Spinal cord (tissue), 10 donors: ENCODE measurements at places on chromosomes 12 and 14.

DNA sequence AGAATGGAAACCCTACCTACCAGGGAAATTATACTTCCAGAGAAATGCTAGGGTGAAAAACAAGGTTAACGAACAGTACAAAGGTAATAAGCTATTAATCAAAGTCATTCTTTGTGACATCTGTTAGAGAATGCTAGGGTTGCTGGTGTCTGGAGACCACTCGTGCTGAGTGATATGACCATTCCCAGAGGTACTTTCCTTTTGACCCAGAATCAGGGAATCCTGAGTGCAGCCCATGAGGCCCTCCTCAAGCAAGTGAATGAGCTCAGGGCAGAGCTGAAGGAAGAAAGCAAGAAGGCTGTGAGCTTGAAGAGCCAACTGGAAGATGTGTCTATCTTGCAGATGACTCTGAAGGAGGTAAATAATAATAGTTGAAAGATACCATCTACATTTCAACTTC is 31.7 kb downstream of the RPGRIP1 start:
- DNase-seq: no peak

DNA sequence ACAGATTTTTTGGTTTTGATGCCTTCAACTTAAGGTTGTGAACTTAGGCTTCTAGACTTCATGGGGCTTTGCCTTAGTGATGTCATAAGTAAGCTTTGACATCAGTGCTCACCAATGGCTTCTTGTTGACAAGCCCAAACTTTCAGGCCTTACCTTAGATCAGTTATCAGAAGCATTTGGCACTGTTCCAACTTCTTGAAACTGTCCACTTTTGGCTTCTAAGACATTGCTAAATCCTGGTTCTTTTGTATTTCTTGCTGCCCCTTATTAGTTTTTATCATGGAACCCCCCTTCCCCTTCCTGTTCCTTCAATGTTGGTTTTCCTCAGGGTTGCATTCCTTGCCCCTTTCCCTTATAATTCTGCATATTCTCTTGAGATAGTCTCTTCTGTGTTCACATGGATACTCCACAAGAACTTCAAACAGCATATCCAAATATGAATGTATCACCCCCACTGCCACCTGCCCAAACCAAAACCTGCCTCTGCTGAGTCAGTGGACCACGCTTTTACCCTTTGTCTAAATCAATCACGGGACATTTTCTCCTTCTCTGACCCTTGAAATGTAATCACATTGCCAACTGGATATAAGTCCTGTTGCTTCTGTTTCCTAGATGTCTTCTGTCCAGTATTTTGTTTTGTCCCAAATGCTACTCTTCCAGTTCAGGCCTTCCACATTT is 7.9 kb downstream of the PFKM start:
- no peak for DNase-seq

DNA sequence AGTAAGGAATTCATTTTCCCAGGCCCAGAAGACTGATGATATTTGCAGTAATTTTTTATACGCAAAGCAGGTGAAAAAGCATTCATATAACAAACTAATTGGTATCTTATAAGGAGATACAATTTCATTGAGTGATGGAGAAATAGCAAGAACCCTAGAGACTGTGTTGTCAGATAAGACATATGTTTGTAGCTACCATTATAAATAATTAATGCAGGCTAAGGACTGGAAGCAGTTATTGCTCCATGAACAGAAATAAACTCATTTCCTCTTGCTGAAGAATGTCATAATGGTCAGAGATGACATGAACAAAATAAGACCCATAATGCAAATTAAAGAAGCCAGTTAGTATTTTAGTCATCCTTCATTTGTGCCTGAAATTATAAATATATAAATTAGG is 1.5 kb downstream of the OR6C2 start:
- no peak for DNase-seq

DNA sequence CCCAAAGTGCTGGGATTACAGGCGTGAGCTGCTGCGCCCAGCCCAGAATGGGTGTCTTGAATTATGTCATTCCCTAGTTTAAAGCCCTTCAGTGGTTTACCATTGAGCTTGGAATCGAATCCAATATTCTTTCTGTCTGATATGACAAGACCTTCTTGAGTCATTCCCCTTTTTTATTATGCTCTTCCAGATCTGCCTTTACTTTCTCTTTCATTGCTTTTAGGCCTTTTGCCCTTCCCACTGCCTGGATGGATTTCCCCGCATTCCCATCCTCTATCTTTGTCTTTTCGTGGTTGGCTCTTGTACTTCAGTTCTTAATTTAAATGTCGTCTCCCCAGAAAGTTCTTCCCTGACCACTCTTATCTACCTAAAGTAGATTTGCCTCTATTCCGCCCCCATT is 1.6 kb downstream of the TRAFD1 start:
- DNase-seq: no peak

DNA sequence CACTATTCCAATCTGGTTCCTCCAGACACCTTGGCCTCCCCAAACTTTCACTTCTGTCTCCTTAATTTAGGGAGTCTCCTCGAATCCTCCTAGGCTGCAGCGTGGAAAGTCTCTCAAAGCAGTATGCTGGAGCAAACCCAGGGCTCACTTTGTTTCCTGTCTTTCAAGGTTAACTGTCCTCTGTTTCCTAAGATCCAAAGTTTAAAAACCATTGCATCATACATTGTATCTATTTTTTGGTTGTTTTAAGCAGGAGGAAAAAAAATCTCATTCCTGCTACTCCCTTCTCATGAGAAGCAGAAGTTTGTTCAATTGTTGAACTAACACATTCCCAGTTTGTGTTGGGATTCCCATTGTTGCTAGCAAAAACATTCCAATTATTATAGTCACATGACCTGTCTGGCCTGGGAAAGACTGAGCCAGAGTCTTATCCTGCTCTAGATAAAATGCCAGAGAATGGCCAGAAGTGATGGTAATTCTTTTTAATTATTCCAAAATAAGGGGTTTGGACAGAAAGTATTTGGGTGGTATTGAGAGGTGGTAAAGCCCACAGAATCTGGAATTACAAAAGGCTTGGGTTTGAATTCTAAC is 67.3 kb downstream of the HSPB8 start:
- no peak for DNase-seq

- peak; percentile 5 for DNase-seq
Measured at GRCh38 chr14:53054457-53054856, 98.7 kb downstream of the DDHD1 start.

- no peak for DNase-seq
Measured at GRCh38 chr14:90759370-90760077, 56.7 kb downstream of the TTC7B start.

DNA sequence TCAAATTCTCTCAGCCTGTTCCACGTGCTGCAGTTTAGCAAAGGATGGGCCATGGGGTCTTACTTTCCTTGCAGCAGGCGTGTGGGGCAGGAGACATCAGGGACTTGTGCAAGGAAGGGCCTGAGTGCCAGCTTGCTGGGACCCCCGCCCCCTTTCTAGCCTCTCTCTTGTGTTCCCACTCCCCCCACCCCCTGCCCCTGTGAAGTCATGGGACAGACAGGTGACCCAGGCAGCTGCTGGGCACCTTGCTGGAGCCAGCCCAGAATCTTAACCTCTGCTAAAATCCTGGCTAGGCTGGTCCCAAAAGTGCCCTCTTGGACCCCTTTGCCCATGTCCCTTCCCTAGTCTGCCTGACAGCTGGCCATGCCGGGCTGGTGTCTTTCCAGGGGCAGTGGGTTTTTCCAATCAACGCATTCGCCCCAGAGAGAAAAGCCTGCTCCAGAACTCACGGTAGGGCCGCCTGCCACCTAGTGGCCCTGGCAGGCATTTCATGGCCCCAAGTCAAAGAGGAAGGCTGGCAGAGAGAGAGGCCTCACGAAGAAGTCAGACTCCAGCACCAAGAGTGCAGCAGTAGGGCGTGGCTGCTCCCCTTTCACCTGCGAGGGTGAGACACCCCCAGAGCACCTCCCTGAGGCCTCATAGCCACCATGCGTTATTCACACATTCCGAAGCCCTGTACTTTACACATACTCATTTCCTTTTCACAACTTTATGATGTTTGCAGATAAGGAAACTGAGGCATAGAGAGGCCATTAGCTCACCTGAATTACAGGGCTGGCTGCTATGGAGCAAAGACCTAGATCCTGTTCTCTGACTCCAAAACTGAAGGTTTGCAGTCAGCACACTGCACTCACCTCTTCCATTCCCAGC is 67.4 kb downstream of the LGMN start:
- DNase-seq: peak; percentile 56

DNA sequence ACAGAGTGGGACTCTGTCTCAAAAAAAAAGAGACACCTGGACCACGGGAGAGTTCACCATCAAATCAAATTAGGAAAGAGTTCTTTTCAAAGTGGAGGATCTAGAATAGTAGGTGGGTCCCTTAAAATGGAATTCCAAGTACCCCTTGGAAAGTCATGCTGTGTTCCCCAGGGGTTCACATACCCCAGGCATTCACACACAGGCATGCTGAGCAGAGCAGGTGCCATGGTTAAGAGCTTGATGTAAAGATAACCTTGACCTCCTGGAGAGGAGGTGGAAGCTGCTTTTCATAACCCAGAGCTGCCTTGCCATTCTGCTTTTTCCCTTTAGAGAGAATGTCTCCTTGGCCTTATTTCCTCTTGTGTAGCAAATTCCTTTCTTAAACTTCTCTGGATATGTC is 14.2 kb upstream of the SRSF5 start:
- DNase-seq: no peak

DNA sequence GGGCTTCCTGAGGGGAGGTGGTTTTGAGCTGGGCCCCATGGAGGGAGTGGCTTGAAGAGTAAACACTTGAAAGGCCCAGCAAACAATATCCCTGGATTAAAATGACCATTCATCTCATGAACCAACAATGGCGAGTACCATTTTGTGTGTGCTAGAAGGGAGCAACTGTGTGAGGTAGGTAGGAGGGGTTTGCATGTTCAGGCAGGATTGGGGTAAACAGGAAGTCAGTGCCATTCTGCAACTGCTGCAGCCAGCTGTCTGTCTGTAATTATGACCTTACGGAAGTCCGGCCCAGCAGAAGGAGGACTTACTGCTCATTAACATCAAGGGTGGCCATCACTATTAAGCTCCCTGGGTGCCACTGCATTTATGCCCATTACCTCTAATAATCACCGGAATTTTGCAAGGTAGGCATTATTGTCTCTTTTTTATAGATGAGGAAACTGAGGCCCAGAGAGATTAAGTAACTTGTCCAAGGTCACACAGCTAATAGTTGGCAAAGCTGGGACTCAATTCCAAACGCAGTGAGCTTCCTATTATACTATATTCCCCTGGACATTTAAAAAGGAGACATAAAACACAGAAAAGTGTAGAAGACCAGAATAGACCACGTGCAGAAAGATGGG is 16.6 kb upstream of the IFI27L2 start:
- DNase-seq: no peak

DNA sequence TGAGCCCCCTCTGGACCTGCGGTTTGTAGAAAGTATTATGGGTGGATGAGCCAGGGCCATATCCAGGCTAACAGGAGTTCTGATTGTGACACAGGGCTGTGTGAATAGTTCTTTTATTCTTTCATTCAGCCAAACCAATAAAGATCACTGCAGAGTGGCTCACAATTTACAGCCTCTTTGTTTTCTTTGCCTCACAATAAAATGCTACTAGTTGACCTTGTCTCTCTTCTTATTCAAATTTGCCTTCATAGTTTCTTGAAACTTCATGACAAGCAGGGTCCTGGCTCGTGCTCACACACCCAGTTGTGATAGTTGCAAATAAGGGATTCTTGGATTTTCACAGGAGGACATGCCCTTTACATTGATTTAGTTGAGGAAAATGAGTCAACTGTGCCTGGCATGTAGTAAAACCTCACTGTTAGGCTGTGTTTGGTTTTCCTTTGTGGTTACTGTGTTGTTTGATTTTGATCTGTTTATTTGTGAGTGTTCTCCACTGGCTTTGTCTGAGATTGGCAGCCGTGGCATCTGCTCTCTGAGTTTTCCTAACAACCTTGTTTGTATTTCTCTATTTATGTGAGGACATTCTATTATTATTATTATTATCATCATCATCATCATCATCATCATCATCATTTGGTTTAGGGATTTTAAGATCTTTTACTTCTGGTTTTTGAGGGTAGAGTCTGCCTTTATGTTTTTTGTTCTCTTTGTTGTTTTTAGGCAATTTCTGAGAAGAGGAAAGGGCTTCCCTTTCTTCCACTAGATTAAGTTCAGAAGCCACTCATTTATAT is 2.7 kb upstream of the KRT6B start:
- DNase-seq: no peak

GRCh38 chr12:26845057-26845666 is 12.2 kb upstream of the ITPR2 start:
- DNase-seq: peak; percentile 27

DNA sequence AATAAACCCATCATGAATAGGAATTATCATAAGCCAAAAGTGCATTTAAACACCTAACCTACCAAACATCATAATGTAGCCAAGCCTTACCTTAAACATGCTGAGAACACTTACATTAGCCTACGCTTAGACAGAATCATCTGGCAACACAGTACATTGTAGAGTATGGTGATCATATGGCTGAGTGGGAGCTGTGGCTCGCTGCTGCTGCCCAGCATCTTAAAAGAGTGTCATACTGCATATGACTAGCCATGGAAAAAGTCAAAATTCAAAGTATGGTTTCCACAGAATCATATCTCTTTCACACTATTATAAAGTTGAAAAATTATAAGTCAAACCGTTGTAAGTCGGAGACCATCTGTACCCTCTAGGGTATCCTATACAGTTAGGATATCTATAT is 32.0 kb upstream of the PRPF39 start:
- DNase-seq: no peak

- DNase-seq: no peak
Measured at GRCh38 chr14:95014036-95014435, 143.3 kb downstream of the DICER1 start.

DNA sequence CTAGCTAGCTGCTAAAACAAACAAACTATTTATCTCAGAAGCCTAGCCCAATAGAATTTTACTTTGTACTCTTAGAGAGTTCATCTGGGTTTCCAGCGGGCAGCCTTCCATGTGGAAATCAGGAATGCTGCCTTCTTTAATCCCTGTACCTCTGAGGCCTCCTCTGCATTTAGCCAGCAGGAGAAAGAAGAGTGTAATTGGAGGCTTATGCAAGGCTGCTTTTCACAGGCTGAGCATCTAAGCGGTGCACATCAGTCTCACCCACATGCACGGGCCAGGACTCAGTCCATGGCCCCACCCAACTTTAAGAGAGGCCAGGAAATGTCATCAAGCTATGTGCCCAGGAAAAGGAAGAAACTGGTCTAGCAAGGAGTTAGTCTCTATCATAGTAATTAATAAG is 14.0 kb upstream of the PTGDR start:
- DNase-seq: no peak

DNA sequence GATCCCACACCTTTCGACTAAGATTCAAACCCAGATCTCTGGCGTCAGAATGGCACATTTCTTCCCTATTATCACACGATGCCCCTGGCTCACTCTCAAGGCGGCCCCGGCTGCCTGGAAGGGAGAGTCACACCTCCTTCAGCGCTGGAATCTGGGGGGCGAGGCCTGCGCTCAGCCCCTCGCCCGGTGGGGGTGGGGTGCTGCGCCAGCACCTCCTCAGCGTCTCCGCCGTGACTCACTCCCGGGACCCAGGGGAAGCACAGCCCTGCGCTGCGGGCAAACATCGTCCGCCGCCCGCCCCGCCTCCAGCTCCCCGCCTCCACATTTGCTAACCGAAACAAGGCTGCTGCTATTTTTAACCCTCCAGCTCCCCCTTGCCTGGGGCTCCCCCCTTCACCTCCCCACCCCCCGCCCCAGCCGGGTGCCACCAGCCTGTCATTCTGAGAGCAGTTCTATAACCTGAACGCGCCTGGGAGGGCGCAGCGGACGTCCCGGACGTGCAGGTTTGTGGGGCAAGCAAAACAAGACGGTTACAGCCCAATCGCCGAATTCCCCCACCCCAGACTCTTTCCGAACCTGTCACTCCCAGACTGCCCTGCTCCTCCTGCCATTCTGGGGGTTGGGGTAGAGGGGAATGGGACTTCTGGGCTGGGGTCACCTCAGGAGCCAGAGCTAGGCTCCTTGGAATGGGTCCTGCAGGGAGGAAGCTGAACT is 6.7 kb downstream of the HDAC7 start:
- no peak for DNase-seq
